Right lung (tissue), 10 donors: ENCODE measurements at places on chromosomes 12 and 14.
A peak's percentile ranks its signal among the peaks of the same experiment; 100 is the strongest.

GRCh38 chr12:26133521-26133920 lies 8.7 kb upstream of the BHLHE41 start:
- no peak for DNase-seq

DNA sequence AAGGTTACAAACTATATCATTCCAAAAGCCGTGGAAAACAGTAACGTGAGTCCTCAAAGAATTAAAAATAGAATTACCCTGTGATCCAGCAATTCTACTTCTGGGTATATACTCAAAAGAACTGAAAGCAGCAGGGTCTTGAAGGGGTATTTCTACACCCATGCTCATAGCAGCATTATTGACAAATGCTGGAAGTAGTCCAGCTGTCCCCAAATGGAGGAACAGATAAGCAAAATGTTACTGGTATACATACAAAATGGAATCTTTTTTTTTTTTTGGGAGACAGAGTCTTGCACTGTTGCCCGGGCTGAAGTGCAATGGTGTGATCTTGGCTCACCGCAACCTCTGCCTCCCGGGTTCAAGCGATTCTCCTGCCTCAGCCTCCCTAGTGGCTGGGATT lies 32.9 kb downstream of the ADIPOR2 start:
- no peak for DNase-seq

DNA sequence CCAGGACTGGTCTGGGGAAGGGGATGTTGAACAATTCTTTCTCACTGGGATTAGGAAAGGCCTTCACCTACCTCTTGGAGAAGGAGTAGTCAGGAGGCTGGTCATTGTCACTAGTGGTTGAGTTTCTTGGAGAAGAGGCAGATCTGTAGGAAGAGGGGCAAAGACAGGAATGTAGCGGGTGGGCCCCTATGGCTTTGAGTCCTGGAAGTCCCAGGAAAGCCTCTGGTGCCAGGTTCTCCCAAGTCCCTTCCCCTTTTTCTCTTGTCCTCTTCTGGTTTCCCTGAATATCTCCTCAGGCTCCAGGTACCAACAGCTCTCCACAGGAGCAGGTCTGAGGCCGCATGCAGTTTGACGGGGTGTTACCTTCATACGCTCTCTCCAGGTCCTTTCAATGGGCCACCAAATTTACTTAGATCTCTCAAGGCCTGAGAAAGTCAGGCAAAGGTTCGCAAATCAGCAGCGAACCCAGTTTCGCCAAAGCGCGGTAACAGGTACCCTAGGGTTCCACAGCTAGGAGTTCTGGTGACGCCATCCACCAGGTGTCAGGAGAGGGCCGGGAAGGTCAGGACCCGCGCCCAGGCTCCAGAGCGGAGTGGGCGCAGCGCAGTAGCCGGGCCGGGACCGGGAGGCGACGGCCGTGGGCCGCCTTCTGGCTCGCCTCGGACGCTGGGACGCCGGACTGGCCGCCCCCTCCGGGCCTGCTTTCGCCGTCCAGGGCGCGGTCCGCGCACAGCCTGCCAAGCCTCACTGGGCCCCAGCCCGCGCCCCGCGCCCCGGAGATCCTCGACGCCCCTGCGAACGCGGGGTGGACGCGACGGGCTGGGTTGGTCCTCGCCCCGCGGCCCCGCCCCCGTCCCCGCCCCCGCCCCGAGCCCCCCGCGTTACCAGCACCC lies 795 bp downstream of the SMAGP start:
- DNase-seq: peak; percentile 33

GRCh38 chr14:32940711-32941667 lies 2.3 kb downstream of the NPAS3 start:
- no peak for DNase-seq
